ENCODE measurements at places on chromosomes 12 and 14. TPM values are rescaled to one million over a fixed set of nuclear protein-coding genes. Genes with fewer than 3 reads are reported as not detected.

- H3K27me3 ChIP-seq = no peaks in the 10 kb centered on the region
- H3K4me1 ChIP-seq = no peaks in the 10 kb centered on the region
- H3K27ac ChIP-seq = no peak overlapping the region
- DNase-seq = no peak
Observed at GRCh38 chr14:92493492-92493891, 20.1 kb upstream of the RIN3 start.

- H3K27me3 ChIP-seq = no peaks in the 10 kb centered on the region
- DNase-seq = no peak
- no peaks in the 10 kb centered on the region for H3K4me1 ChIP-seq
- no peak overlapping the region for H3K27ac ChIP-seq
- H3K36me3 ChIP-seq = no peaks in the 10 kb centered on the region
Observed at GRCh38 chr12:122610207-122610606, 83.2 kb downstream of the KNTC1 start.

Gene TEX52
- total RNA-seq = not detected

- no peak overlapping the region for H3K4me3 ChIP-seq
- H3K27me3 ChIP-seq = no peaks in the 10 kb centered on the region
- H3K27ac ChIP-seq = no peak overlapping the region
- H3K36me3 ChIP-seq = no peaks in the 10 kb centered on the region
- DNase-seq = no peak
- H3K4me1 ChIP-seq = no peaks in the 10 kb centered on the region
Observed at GRCh38 chr14:47057364-47057763, 405.8 kb upstream of the RPL10L start.

- H3K27ac ChIP-seq = no peak overlapping the region
- H3K36me3 ChIP-seq = no peaks in the 10 kb centered on the region
- H3K4me1 ChIP-seq = peaks cover 27% of the 10 kb centered on the region
- H3K27me3 ChIP-seq = no peaks in the 10 kb centered on the region
Observed at GRCh38 chr12:62468397-62468796, 1.8 kb downstream of the MON2 start.

DNA sequence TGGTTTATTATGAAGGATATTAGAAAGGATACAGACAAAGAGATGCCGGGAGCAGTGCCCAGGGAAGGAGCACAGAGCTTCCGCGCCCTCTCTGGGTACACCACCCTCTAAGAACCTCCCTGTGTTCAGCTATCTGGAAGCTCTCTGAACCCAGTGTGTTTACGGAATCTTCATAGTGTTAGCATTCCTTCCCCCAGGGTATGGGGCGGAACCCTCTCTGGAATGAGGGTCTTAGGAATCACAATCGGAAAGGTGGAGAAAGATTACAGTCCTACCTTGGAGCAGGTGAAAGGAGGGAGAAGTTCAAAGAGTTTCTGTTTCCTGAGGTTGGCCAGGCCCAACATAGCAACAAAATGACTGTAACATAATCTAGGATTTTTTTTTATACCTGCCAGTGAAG lies 6.8 kb upstream of the NUDT4 start:
- DNase-seq = no peak
- no peak overlapping the region for H3K4me3 ChIP-seq
- no peaks in the 10 kb centered on the region for H3K4me1 ChIP-seq
- no peaks in the 10 kb centered on the region for H3K36me3 ChIP-seq
- H3K27ac ChIP-seq = no peak overlapping the region
- no peaks in the 10 kb centered on the region for H3K27me3 ChIP-seq

DNA sequence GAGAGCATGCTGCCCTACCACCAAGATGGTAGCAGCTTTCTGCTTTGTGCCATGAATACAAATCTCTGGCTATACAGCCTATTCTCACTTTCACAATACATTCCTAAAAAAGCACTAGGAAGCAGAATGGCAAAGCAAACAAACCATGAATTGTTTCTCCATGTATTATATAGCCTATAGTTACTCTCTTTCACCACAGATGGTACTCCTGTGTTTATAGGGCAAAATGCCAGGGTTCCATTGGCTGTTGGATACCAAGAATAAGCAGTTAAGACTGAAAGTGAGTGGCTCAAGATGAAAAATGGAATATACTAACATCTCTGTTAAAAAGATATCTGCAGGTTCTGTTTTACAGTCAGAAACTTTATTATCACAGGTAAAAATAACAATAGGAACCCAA lies 11.1 kb downstream of the ARF3 start:
- H3K4me3 ChIP-seq = no peak overlapping the region
- DNase-seq = no peak
- no peak overlapping the region for H3K27ac ChIP-seq
- no peaks in the 10 kb centered on the region for H3K27me3 ChIP-seq
- H3K36me3 ChIP-seq = no peaks in the 10 kb centered on the region

All from right atrium auricular region (tissue), 2 donors.